ENCODE measurements at places on chromosomes 11 and 22. TPM values are rescaled to one million over a fixed set of nuclear protein-coding genes. Genes with fewer than 3 reads are reported as not detected.

DBX1 gene
- polyA plus RNA-seq = not detected

OR5A2 gene
- not detected for polyA plus RNA-seq

POU2F3 gene
- 1.9 TPM for polyA plus RNA-seq

CHORDC1 gene
- polyA plus RNA-seq = 65.8 TPM

BANF1 gene
- 305 TPM for polyA plus RNA-seq

GRAMD1B gene
- 4.2 TPM for polyA plus RNA-seq

LRRC32 gene
- 40.9 TPM for polyA plus RNA-seq

C11orf42 gene
- polyA plus RNA-seq = 1.8 TPM

KCNJ1 gene
- polyA plus RNA-seq = 0.10 TPM

IFITM1 gene
- 9.3 TPM for polyA plus RNA-seq

IL18BP gene
- polyA plus RNA-seq = 9.8 TPM

SLC35E4 gene
- 2.1 TPM for polyA plus RNA-seq

FBLN1 gene
- polyA plus RNA-seq = 219 TPM

PIH1D2 gene
- 8.7 TPM for polyA plus RNA-seq

C11orf87 gene
- polyA plus RNA-seq = 0.21 TPM

SCN3B gene
- 4.5 TPM for polyA plus RNA-seq

FAM83F gene
- 0.14 TPM for polyA plus RNA-seq

SCGB1D2 gene
- not detected for polyA plus RNA-seq

SAA4 gene
- polyA plus RNA-seq = not detected

IL10RA gene
- 5.9 TPM for polyA plus RNA-seq

MMP12 gene
- polyA plus RNA-seq = not detected

SIK3 gene
- 29.5 TPM for polyA plus RNA-seq

ADM gene
- 19.4 TPM for polyA plus RNA-seq

GAB4 gene
- not detected for polyA plus RNA-seq

FOLH1 gene
- 21.7 TPM for polyA plus RNA-seq

CALCB gene
- polyA plus RNA-seq = 0.08 TPM

OR51E1 gene
- 0.49 TPM for polyA plus RNA-seq

KRTAP5-8 gene
- not detected for polyA plus RNA-seq

CYTH4 gene
- polyA plus RNA-seq = 5.2 TPM

BACE1 gene
- polyA plus RNA-seq = 49.8 TPM

AKIP1 gene
- 23.1 TPM for polyA plus RNA-seq

MPZL3 gene
- 8.4 TPM for polyA plus RNA-seq

SCGB2A2 gene
- not detected for polyA plus RNA-seq

CBLIF gene
- not detected for polyA plus RNA-seq

SLC15A3 gene
- polyA plus RNA-seq = 21.2 TPM

PRG3 gene
- polyA plus RNA-seq = 1.2 TPM

OR8A1 gene
- not detected for polyA plus RNA-seq

BEST1 gene
- 6.5 TPM for polyA plus RNA-seq

PDGFB gene
- 29.0 TPM for polyA plus RNA-seq

OLFML1 gene
- 54.9 TPM for polyA plus RNA-seq

APOA4 gene
- not detected for polyA plus RNA-seq

GLYAT gene
- 0.18 TPM for polyA plus RNA-seq

CTTN gene
- 161 TPM for polyA plus RNA-seq

ACCSL gene
- 0.42 TPM for polyA plus RNA-seq

HEPN1 gene
- polyA plus RNA-seq = not detected

OR51E2 gene
- 0.16 TPM for polyA plus RNA-seq

PRODH gene
- polyA plus RNA-seq = 37.7 TPM

FXYD6 gene
- polyA plus RNA-seq = 185 TPM

MRGPRE gene
- polyA plus RNA-seq = not detected

KRTAP5-2 gene
- not detected for polyA plus RNA-seq

OR4A16 gene
- not detected for polyA plus RNA-seq

TRAF6 gene
- polyA plus RNA-seq = 17.6 TPM

TM7SF2 gene
- 20.6 TPM for polyA plus RNA-seq

SLC25A18 gene
- polyA plus RNA-seq = 0.64 TPM

BIK gene
- 1.1 TPM for polyA plus RNA-seq

OPCML gene
- 2.6 TPM for polyA plus RNA-seq

NFAM1 gene
- 1.3 TPM for polyA plus RNA-seq

ANGPTL5 gene
- 0.13 TPM for polyA plus RNA-seq

PKDREJ gene
- 0.47 TPM for polyA plus RNA-seq

OR5AK2 gene
- polyA plus RNA-seq = 0.19 TPM

Data from right lung (tissue), 10 donors.